Activated T-helper 1 cell treated with anti-CD3 and anti-CD28 coated beads, Interleukin-2, amount 50 U/mL, for 16 hours (primary cell): ENCODE measurements at places on chromosomes 6 and 20.

DNA sequence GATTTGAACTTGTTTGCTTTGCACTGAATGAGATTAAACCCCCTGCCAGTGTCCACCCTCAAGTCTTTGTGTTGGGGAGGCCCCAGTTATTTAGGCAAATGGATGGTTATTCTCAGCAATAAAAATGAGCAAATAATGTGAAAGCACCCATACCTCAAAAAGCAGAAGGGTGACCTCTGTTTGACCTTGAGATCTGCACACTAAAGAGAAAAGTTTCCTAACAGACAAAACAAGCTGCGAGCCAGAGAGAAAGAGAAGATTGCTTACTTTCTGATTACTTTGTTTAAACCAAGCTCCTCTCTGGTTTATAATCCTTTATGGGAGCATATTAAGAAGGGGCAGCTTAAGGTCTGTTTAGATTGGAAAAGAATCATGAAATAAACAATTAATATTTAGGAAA lies 30.4 kb upstream of the TRERF1 start:
- no peak for DNase-seq

DNA sequence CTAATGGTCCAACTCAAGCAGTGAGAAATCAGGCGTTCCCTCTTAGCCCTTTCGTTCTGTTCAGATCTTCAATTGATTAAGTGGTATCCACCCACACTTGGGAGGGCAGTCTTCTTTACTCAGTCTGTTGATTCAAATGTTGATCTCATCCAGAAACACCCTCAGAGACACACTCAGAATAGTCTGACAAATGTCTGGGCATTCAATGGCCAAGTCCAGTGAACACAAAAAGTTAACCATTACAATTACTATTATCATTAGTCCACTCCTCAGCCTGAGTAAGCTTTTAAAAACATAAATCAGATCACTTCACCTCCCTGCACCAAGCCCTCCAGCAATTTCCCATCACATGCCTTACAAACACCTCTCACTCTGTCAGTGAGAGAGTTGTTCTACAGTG lies 423.2 kb downstream of the RFPL4B start:
- no peak for DNase-seq

DNA sequence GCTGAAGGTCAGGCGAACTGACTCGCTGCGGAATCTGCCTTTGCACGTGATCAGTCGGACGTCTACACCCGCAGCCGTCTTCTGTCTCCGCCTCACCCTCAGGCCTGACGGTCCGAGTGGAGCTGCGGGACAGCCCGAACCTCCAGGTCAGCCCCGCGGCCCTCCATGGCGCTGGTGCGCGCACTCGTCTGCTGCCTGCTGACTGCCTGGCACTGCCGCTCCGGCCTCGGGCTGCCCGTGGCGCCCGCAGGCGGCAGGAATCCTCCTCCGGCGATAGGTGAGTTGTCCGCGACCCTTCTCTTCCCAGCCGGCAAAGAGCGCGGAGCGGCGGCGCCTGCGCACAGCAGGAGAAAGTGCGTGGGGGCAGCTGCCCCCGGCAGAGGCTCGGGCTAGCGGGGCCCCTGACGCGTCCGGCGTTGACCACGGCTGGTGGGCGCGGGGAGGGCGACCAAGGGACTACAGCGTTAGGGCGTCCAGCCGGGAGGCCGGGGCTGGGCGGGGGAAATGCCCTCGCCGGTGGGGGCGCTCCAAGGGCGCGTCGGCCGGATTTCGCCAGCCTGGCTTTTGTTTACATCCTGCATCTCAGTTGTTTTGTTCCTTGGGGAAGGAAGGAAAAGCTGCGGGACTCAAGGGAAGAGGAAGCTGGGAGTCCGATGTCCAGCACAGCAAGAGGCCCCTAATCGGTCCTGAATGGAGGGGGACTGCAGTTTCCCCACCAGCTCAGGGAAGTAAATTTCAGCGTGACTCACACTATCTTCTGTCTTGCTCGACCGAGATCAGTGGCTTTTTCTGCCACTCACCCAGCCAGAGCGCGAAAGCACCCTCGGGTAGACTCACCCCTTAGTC lies at the start of gene SMPDL3A:
SMPDL3A (plus strand) TSS at position 77 of the 846 bp plus-strand sequence; CDS start at position 166, 89 bp downstream.
- no peak for DNase-seq

- no peak for DNase-seq
Measured at GRCh38 chr6:10531942-10532341, 10.8 kb downstream of the GCNT2 start.

DNA sequence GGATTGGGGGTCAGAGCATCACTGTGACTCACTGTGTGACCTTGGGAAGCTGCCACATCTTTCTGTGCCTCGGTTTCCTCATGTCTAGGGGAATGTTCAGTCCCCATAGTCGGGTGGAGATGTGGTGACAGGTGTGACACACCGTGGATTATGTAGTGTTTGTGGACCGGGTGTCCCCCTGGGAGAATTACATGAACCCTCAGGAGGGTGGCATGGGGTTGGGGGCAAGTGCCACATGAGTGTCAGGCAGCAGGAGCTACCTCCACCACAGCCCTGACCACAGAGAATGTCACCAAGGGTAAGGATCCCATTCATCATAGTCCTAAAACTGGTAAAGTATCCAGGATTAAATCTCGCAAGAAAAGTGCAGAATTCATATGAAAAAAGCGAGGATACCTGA lies 23.2 kb downstream of the SUN5 start:
- DNase-seq, result no peak

DNA sequence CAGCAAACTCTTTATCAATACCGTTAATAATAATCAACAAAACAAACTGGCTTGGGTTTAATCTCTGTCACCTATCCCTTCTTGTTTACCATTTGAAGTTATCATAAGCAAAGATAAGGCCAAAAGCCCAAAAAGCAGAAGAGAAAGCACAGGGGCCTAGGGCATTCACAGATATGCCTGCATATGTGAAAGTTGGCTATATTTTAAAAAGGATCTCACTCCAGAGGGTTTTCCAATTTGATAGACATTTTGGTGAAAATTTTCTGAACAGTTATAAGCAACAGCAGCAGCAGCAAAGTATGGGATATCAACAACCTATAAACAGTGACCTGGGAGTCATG lies 101.1 kb downstream of the ATXN1 start:
- DNase-seq, result no peak

DNA sequence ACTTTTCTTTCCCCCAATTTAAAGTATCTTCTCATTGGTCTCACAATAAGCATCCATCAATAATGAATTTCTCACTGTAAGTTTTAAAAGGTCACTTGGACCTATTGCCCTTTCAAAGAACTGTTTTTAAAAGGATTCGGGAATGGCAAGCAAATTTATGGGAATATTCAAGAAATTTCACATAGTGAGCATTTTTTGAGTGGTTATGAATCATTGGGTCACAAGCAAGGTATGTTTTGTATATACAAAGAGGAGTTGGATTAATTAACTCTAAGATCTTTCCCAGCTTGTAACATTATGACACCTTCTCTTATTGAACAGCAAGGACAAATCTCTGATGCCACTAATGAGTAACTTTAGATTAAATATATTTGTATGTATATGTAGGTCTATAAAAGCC lies 165.0 kb downstream of the MOXD1 start:
- DNase-seq, result no peak

DNA sequence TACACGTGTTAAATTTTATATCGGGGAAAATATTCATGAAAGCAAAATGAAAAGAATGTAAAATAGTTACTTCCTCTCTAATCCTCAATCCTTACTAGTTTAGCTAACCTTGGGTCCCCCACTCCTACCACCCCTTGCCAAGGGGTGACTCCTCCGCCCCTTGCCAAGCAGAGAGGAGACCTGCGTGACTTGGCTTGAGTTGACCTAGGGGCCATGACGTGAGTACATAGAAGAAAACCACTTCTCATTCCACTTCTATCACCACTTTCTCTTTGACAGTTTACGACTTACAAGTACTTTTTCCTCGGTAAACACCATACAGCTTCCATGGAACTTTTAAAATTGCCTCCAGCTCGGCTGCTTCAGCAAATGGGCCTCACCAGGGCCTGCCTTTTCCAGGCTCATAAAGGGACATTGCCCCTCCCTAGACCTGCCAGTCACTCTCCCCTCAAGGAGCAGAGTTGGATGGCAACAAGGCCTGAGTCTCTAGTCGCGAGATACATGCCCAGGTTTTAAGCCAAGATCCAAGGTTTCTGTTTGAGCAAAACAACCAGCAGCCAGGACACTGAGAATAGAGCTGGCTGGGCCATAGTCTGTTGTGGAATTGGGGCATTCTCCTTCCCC lies 29.9 kb downstream of the SDCBP2 start:
- DNase-seq, result no peak

GRCh38 chr20:39879296-39879695 lies 809.7 kb downstream of the MAFB start:
- DNase-seq, result no peak
